Colonic mucosa (tissue), 4 donors: ENCODE measurements at places on chromosomes 4 and X.

DNA sequence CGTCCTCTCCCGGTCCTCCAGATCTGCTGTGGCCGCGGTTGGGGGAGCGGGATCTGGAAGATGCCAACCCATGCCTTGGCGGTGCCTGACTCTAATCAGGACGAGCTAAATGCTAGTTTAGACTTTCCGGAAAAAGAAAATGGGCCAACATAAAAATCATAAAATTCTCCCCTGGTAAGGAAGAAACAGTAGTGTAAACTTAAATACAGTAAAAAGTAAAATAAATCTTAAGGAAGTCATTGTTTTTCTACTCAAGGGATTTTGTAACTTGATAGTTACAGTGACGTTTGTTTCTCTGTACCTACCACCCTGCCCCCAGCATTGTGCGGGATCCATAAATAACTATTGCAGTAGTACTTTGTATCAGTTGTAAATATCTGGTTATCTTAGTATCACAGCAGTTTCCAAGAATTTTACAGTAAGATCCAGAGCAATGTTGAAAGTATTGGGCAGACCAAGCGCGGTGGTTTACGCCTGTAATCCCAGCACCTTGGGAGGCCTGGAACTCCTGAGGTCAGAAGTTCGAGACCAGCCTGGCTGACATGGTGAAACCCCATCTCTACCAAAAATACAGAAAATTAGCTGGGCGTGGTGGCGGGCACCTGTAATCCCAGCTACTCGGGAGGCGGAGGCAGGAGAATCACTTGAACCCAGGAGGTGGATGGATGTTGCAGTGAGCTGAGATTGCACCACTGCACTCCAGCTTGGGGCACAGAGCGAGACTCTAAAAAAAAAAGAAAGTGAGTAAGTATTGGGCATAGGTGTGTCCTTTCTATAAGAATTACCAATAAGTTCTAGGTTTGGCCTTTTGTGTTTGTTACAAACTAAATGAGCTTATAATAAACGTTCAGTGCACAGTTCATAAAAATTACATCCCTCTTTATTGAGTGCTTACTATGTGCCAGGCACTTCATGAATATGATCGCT lies 1.0 kb upstream of the PLA2G12A start:
- DNase-seq, result no peak

GRCh38 chr4:173516621-173517524 lies 13.2 kb downstream of the HAND2 start:
- no peak for DNase-seq

GRCh38 chr4:142044271-142044670 lies 407.9 kb downstream of the IL15 start:
- DNase-seq, result no peak

DNA sequence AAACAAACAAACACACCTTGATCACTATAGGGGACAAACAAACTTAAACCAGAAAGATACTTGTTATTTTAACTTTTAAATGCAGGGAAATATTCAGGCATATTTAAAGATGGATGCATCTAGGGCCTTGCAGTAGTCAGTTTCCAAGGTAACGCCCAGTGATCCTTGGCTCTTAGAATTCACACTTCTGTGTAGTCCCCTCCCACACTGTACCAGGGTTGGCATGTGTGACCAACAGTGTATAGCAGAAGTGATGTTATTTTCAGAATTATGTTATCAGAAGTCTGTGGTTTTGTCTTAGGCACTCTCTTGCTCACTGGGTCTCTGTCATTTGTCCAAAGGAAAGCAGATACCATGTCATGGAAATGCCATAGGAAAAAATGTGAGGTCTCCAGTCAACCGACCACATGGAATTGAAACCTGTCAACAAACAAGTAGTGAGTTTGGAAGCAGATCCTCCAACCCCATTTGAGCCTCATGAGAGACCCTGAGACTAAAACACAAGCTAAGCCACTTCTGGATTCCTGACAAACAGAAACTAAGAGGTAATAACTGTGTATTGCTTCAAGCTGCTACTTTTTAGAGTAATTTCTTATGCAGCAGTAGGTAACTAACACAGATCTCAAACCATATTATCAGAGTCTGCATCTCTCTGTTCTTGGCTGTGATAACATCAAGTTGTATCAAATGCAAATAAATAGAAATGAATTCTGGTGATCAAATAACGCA lies 670.3 kb downstream of the KCTD8 start:
- no peak for DNase-seq

GRCh38 chr4:147136310-147136709 lies 190.6 kb upstream of the TTC29 start:
- no peak for DNase-seq

- DNase-seq, result no peak
Observed at GRCh38 chr4:53321151-53321983, 44.5 kb downstream of the SCFD2 start.

GRCh38 chr4:57943682-57944081 lies 833.5 kb upstream of the IGFBP7 start:
- DNase-seq, result no peak

GRCh38 chr4:139600662-139601061 lies 44.6 kb upstream of the SETD7 start:
- DNase-seq, result no peak

- no peak for DNase-seq
Observed at GRCh38 chrX:26254436-26254835, 38.5 kb downstream of the MAGEB5 start.

- no peak for DNase-seq
Observed at GRCh38 chrX:102964940-102965339, 27.9 kb downstream of the RAB40AL start.

DNA sequence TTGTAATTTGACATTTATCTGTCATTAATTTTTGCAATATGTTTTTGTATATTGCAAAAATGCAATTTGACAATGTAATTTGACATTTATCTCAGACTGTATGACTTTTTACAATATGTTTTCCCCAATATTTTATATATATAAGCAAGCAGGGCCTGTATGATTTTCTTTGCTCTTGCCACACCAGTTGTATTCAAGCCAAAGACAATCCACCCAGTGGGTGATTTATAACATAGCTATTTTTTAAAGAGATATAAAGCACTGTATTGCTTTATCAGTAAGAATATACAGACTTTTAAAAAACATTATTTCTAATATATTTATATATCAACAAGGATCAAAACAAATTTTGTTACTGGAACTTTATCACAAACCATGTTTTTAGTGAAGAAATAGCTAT lies 47.3 kb downstream of the SLIT2 start:
- DNase-seq, result no peak

DNA sequence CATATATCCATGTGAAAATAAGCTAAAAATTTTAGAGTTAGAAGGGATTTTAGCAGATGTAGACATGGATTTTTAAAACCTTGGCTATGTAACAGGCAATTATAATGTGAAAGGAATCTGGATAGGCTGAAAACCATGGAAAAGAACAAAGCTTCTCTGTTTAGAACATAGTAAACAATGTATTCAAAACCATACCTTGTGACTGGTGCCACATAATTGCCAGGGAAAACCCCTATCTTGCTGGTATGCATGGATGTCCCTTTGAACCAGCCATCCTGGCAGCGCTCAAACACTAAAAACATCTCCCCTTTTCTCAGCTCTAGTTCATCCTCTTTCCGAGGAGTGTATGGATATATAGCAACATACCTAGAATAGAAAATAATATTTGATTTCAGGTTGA lies 110.6 kb upstream of the CBR4 start:
- no peak for DNase-seq

- DNase-seq, result no peak
Observed at GRCh38 chr4:138951764-138952163, 63.8 kb upstream of the NOCT start.

DNA sequence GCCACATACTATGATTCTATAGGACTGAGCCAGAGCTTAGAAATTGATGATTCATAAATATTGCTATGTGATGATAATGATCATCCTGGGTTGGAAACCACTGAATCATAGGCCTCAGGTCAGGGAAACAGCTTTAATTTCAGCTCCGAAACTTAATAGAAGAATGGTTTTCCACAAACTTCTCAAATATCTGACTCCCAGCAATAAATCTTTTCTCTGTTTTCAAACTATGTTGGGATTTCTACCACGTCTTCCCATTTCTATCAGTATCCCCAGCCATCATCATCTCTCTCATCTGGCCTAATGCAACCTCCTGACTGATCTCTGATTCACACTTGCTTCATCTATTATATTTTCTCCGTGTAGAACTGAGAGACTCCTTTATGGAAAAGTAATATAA lies 521.8 kb upstream of the AGA start:
- no peak for DNase-seq

DNA sequence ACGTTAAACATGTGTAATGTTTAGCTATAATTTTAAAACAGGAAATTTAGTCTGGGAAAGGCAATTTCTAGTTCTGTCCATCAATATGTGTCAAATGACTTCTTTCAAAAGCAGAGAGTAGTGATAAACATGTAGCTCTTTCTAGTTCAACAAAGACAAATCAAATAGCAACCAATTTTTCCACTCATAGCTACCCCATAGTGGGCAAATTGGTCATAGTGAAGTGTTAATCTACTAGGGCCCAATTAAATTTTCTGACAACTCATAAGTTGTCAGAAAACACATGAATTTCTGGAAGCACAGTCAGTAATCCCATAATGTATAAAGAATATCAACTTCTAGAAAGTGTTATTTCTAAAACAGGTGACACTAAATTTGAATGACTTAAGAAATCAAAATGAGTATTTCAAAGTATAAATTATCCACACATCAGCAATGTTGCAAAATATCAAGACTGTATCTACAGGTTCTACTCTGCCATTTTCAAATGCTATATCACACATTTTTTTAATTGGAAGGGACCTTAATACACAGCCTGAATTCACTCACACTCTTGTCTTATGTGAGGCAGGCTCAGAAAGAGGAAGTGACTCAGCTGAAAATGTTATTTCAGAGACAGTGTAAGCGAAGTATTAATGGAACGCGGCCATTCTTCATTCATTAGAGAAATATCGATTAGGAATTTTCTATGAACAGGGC lies 7.7 kb downstream of the OCIAD2 start:
- no peak for DNase-seq

DNA sequence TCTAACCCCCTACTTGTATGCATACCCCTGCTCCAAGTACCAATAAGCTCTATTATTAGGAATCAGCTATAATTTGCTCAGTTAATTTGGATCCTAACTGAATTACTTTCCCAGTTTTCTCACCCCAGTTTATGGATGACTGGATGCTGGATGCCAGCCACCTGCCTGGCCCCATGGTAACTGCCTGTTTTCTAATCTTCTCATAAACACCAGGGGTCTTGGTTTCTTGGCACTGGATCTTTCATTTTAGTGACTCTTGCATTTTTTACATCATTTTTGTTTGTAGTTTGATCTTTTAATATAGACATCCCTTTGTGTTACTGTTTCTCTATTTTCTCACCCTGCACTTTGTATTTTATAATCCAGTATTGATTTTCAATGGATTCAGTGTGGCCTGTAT lies 246.8 kb downstream of the ADGRL3 start:
- no peak for DNase-seq

DNA sequence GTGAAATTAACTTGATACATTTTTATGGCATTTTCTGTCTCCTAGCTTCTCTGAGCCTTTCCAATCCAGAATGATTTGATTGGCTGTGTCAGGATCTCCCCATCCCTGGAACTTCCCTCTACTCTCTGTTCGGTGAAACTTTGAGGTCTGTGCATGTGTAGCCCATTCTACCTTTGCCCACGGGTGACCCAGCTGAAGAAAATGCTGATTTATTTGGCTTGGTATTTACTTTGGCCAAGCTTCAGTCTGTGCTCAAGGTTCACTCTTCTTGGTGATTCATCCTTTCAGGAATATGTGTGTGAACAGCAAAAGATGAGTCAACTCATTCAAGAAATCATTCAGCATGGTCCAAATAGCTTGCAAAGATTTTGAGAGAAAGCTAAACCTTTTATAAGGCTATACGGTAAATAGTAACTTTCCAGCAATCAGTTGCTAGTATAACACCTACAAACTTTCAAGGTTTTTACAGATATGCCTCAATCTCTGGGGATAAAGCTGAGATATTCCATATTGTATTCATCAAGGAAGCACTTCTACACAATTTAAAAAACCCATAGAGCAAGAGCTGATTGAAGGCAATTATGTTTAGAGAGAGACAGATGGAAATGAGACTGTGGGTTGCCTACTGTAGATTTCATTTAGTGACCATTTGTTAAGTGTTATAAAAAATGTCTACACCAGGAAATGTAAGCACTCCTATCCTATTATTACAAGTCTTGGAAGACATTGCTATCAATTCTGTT lies 233.9 kb upstream of the CXXC4 start:
- no peak for DNase-seq

GRCh38 chr4:153324046-153324445 lies 20.4 kb upstream of the MND1 start:
- no peak for DNase-seq

- DNase-seq, result no peak
Observed at GRCh38 chr4:1366371-1367229, 19.6 kb downstream of the UVSSA start.

- DNase-seq, result no peak
Observed at GRCh38 chrX:68533656-68534055, 34.8 kb downstream of the YIPF6 start.

GRCh38 chrX:148917441-148917840 lies 417.0 kb downstream of the AFF2 start:
- no peak for DNase-seq

DNA sequence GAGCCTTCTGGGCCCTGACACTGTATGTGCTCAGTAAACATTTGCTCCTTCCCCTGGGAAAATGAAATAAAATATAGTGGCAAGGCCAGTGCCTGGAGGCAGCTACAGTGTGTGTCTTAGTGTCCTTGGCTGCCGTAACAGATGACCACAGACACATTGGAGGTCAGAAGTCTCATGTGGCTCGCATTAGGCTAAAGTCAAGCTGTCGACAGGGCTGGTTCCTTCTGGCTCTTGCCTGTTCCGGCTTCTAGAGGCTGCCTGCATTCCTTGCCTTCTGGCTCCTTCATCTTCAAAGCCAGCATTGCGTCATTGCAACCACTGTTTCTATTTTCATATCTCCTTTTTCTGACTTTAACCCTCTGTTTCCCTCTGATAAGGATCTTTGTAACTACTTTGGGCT lies 83.6 kb upstream of the STX18 start:
- DNase-seq, result no peak

GRCh38 chr4:85058551-85058950 lies 92.1 kb upstream of the WDFY3 start:
- no peak for DNase-seq

- no peak for DNase-seq
Observed at GRCh38 chr4:132316738-132317137, 832.4 kb upstream of the PCDH10 start.

GRCh38 chr4:165784672-165785071 lies 88.4 kb upstream of the TLL1 start:
- DNase-seq, result no peak

DNA sequence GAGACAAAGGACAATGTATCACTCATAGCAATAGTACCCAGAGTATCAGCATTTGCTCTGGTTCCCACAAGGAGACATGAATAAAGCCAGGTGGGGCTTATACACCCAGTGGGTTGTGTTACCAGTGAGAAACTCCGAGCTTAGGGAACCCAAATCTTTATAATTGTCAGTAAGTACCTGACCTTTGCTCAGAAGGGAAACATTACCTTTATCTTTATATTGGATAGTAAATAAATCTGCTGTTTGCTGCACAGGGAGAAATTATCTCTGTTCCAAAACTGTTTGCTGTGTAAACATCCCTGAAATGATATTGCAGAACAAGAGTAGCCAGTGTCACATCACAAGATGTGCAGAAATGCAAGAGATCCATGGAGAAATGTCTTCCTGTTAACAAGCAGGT lies 12.1 kb upstream of the SLAIN2 start:
- DNase-seq, result peak; percentile 37
